ENCODE measurements at places on chromosomes 2 and 18. TPM values are rescaled to one million over a fixed set of nuclear protein-coding genes. Genes with fewer than 3 reads are reported as not detected.

- H3K27ac ChIP-seq, result no peak overlapping the region
- H3K4me3 ChIP-seq, result no peak overlapping the region
- no peaks in the 10 kb centered on the region for H3K27me3 ChIP-seq
- DNase-seq, result no peak
- no peaks in the 10 kb centered on the region for H3K4me1 ChIP-seq
- no peaks in the 10 kb centered on the region for H3K36me3 ChIP-seq
These were observed 16.7 kb downstream of the BCL2 start for GRCh38 chr18:63302636-63303405.

The HOXD12 gene
- not detected for total RNA-seq

GRCh38 chr2:188623995-188624643 lies 332.4 kb downstream of the GULP1 start:
- H3K27me3 ChIP-seq, result no peaks in the 10 kb centered on the region
- no peak overlapping the region for H3K4me3 ChIP-seq
- H3K27ac ChIP-seq, result no peak overlapping the region
- H3K36me3 ChIP-seq, result no peaks in the 10 kb centered on the region
- H3K4me1 ChIP-seq, result peaks cover 8% of the 10 kb centered on the region
- DNase-seq, result no peak

The DES gene
- not detected for total RNA-seq

The UGT1A6 gene
- not detected for total RNA-seq

GRCh38 chr2:44515416-44515815 lies 153.7 kb downstream of the CAMKMT start:
- no peaks in the 10 kb centered on the region for H3K27me3 ChIP-seq
- H3K36me3 ChIP-seq, result peaks cover 8% of the 10 kb centered on the region
- peaks cover 9% of the 10 kb centered on the region for H3K4me1 ChIP-seq
- H3K4me3 ChIP-seq, result no peak overlapping the region

- H3K36me3 ChIP-seq, result peaks cover 6% of the 10 kb centered on the region
- peaks cover 24% of the 10 kb centered on the region for H3K27me3 ChIP-seq
- H3K4me3 ChIP-seq, result no peak overlapping the region
These were observed 56.4 kb upstream of the TCF7L1 start for GRCh38 chr2:85076618-85077274.

The FAM124B gene
- total RNA-seq, result not detected

The AMER3 gene
- total RNA-seq, result not detected

GRCh38 chr2:47048801-47049480 lies 106.2 kb downstream of the STPG4 start:
- peaks cover 12% of the 10 kb centered on the region for H3K4me1 ChIP-seq
- no peak for DNase-seq
- no peak overlapping the region for H3K27ac ChIP-seq
- peaks cover 55% of the 10 kb centered on the region for H3K36me3 ChIP-seq

- no peaks in the 10 kb centered on the region for H3K27me3 ChIP-seq
- H3K27ac ChIP-seq, result no peak overlapping the region
- peaks cover 30% of the 10 kb centered on the region for H3K36me3 ChIP-seq
- H3K4me1 ChIP-seq, result peaks cover 13% of the 10 kb centered on the region
- peak; percentile 59 for DNase-seq
These were observed 101.4 kb upstream of the RASGRP3 start for GRCh38 chr2:33375054-33375453.

DNA sequence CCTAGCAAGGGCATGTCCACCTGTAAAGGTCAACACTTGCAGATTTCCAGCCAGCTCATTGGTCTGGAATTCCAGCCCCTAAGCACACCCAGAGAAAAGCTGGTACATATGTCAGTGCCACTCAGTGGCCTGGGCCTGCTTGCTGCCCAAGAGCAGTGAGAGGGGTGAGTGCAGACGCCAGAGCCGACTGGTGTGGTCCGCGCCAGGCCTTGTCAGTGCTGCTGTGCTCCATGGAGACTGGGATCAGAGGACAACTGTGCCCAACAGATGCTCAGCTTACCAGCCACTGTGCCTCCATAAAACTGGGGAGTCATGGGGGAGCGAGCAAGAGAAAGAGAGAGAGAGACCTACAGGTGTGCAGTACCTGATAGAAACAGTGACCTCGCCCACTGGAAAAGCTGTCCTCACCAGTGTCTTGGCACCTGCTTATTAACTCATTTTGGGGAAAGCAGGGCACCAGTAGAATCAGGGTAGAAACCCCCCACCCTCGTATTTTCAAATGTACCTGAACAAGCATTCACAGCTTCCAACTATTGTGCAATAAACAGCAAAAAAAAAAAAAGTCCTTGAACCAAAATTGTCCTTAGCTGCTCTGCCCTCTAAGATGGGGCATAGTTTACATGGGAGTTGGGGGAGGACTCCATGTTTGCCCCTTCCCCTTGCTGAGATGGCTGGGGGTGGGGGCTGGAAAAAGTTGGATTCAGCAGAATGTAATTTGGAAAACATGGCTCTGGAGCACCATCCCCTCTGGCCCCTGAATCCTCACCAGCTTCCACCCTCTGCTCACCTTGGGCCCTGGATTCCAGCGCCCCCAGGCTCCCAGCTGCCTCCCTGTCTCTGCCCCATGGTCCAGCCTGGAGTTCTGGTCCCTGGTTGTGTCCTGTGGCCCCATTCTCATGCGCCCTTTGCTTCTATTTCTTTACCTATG lies 1.4 kb upstream of the SP140L start:
- no peak for DNase-seq
- H3K4me1 ChIP-seq, result peaks cover 15% of the 10 kb centered on the region
- peaks cover 9% of the 10 kb centered on the region for H3K36me3 ChIP-seq
- H3K4me3 ChIP-seq, result no peak overlapping the region
- no peaks in the 10 kb centered on the region for H3K27me3 ChIP-seq

DNA sequence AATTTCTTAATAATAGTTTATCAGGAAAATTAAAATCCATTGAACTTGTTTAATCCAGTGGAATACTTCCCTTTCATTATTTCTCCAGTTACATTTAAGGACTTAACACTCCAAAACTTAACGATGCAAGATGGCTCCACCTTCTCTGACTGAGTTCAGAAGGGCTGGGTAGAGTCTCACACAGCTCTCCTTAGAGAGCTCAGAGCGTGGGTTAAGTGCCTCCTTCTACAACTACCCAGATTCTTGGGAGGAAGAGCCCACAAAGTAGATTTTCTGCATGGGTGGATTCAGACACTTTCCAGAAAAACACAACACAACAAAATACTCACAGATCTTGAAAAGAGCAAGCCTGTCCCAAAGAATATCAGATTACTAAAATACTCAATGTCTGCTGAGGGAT lies 130.6 kb downstream of the THADA start:
- DNase-seq, result no peak
- peak overlapping the region; percentile 95 for H3K27ac ChIP-seq
- peaks cover 5% of the 10 kb centered on the region for H3K36me3 ChIP-seq
- H3K27me3 ChIP-seq, result no peaks in the 10 kb centered on the region
- H3K4me3 ChIP-seq, result no peak overlapping the region
- H3K4me1 ChIP-seq, result peaks cover 56% of the 10 kb centered on the region

DNA sequence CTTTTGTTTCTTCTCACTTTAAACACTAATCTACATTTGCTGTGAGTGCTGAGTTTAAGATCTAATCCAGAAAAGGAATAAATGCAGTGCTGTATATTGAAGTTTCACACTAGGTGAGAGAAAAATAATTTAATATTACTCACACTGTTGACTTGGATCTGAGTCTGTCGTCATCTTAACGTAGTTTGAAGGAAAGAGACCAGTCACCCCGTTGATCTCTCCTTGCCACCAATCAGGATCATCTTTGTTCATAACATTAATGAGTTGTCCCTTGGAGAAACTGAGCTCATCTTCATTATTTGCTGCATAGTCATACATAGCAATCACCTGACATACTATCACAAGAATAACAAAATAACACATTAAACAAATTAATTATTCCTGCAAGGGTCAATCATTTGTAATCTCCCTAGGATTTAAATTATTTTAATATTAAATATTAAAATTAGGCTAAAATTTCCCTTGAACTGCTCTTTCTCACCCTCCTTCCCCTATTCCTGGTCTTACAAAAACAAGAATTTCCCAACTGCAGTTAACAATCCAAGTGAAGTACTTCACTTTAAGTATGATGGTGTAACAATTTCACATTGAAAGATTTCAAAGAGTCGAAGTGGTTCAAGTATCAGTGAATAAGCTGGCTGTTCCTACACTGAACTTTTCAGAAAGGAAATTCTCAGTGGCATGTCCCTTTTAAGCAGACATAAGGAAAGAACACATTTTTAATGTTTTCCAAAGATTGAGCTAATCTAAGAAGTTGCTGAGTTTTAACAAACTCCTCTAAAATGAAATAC lies 71.3 kb downstream of the FAM228A start:
- H3K27me3 ChIP-seq, result no peaks in the 10 kb centered on the region
- H3K4me3 ChIP-seq, result no peak overlapping the region
- DNase-seq, result no peak
- H3K27ac ChIP-seq, result no peak overlapping the region
